Stimulated activated CD4-positive, alpha-beta T cell treated with anti-CD3 and anti-CD28 coated beads, Interleukin-15, amount 100 ng/mL, for 24 hours (primary cell): ENCODE measurements at places on chromosomes 1 and 21.

- peak; percentile 22 for DNase-seq
Observed at GRCh38 chr1:81800695-81801650, at the start of gene ADGRL2. Gene ADGRL2, plus strand, starts transcription at chr1:81800934. Its CDS starts 36,051 bp downstream, at chr1:81836985.

GRCh38 chr1:173869021-173869359 is 810 bp downstream of the ZBTB37 start:
- DNase-seq, result no peak

- no peak for DNase-seq
Observed at GRCh38 chr1:90134175-90134955, 139.5 kb downstream of the ZNF326 start.

DNA sequence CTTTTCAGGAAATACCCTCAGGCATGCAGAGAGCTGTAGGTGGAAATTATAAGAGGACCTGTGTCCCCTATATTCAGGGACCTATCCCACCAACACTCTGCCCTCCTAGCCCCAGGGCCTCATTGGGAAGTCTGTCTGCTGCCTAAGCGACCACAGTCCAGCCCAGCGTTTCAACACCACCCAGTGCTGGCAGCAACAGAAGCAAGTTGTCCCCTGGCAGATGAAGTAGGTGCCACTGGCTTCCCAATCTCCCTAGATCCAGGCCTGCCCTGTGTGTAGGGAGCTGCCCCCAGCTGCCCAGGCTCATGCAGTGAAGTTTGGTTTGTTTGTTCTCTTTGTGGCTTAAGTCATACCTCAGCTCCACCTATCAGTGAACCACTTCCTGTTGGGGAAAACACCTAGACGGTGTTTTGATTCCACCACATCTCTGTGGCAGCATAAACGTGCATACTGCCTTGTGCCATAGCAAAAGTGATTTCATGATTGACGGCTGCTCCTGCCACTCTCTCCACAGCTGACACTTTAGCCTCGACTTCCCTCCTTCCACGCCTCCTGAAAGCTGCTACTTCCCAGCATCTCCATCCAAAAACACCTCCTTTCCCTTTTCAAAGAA is 8.1 kb upstream of the LEFTY1 start:
- DNase-seq, result peak; percentile 70

DNA sequence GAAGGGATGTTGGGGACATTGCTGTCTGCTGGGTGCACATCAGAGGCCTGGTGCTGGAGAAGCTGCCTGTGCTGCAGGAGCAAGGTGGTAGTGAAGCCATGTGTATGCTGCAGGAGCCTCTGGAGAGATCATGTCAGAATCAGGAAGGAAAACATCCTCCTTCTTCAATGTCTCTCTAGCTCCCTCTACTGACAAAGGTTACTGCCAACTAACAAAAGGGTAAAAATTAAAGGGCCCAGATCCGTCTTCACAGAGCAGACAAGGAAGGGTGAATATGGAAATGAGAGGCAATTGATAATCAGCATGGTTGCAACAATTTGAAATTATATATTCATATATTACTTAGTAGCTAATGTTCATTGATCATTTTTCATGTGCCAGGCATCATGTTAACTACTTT is 32.2 kb downstream of the FAM177B start:
- no peak for DNase-seq

- DNase-seq, result no peak
Observed at GRCh38 chr1:18175051-18175450, 67.5 kb downstream of the IGSF21 start.

GRCh38 chr1:229871078-229871676 is 195.9 kb upstream of the GALNT2 start:
- no peak for DNase-seq

- no peak for DNase-seq
Observed at GRCh38 chr1:39668894-39669293, 3.0 kb downstream of the NT5C1A start.

DNA sequence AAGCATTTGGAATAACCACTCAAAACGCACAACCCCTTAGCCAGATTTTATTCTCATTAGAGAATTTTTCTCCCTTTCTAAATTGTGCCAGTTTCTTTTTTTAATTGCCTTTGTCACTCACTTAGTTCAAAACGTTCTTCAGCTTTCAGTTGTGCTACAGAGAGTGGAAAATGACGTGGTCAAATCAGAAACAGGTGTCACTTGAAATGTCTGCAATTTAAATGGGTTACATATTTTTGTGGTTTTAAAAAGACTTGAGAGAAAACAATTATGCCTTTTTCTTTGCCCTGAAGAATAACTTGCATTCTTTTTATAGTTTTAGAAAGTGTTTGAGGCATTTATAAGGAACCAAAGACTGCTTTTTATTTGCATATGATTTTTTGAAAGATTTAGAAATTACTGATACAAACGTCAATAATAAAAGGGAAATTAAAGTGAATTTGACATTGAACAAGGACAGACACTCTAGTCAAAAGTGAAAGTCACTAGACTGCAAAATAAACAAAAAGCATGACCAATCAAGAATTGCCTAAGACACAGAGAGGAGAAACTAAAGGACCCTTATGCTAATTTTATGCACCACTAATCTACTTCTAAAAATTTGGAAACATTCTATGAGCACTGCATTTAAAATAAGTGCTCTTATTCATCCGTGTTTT is 191.0 kb downstream of the TPR start:
- no peak for DNase-seq

DNA sequence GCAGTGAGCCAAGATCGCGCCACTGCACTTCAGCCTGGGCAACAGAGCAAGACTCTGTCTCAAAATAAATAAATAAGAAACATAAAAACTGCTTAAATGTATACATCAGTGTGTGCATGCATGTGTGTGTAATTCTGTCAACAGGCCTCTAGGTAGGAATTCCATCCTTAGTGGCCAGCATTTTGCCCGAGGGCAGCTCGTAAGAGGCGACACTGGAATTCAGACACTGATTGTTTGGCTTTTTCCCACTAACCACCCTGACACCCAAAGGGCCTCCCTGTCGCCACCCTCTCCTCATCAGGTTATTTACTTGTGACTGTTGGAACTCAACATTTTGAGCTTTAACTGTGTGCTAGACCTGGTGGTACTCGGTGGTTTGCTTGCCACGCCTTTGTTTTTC is 64.0 kb upstream of the KIF1B start:
- DNase-seq, result no peak

GRCh38 chr1:38194472-38194871 is 147.9 kb upstream of the POU3F1 start:
- no peak for DNase-seq

DNA sequence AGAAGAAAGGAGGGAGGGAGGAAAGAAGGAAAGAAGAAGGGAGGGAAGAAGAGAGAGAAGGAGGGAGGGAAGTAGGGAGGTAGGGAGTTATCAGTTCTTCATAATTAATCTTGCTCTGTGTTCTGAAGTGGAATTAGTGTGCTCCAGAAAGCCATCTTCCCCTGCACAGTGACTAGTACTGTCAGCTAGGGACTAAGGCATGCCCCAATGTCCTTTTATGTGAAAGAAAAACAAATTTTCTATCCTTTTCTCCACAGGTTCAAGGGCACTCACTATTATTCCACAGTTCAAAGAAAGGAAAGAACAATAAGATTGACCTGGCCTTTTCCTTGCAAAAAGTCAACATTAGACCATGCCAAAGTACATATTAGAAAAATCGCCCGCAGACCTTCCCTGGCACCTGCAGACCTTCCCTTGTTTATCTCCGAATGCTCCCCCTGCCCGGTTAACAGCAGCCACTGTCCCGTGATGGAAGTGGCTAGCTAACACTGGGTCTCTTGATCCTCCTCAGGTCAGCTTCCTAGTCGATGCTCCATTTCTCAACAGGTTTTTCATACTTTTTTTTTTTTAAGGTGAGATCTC is 107.2 kb upstream of the EDEM3 start:
- no peak for DNase-seq

- DNase-seq, result no peak
Observed at GRCh38 chr1:184028854-184029623, 8.5 kb downstream of the COLGALT2 start.

DNA sequence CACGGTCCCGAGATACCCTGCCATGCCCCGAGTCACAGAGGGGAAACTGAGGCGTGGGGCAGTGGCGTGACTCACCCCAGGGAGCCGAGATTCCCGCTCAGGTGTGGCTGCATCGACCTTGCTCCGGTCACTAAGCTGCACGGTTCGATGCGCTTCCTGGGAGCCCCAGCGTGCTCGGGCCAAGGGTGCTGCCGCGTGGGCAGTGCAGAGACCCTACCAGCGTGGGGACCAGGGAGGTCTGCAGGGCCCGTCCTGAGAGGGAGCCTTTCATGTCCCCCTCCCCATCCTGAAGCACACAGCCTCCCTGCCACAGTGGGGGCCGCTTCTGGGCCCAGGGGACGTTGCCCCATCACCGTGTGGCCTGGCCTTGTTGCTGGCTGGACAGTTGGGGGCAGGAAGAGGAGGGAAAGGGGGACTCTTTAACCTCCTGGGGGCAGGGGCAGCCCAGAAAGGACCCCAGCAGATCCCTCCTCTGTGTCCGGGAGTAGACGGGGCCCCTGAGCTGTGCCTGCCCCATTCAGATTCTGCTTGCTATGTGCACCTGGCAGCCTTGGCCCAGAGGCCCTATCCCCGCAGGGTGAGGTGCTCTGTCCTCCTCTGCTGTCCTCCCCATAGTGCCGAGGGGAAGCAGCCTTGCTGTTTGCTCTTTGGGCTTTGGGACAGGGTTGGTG is 52.3 kb downstream of the COL18A1 start:
- DNase-seq, result no peak

GRCh38 chr1:91689641-91690481 is 189.2 kb downstream of the CDC7 start:
- DNase-seq, result no peak

DNA sequence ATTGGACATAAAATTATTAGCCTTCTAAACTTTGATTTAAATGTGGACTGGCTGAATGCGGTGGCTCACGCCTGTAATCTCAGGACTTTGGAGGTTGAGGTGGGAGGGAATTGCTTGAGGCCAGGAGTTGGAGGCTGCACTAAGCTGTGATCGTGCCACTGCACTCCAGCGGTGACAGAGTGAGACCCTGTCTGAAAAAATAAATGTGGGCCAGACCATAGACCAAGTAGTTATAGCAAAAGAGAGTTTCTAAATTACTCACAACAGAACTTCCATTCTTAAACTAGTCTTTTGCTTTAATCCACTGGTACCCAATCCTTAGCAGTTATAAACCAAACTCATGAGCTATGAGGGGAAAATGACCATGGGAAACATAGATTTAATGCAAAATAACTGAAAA is 35.2 kb downstream of the RAP1A start:
- DNase-seq, result peak; percentile 29

GRCh38 chr1:180912801-180913565 is at the start of gene KIAA1614:
Gene KIAA1614, plus strand, starts transcription at chr1:180912897. Its CDS starts 347 bp downstream, at chr1:180913244.
- DNase-seq, result peak; percentile 17

DNA sequence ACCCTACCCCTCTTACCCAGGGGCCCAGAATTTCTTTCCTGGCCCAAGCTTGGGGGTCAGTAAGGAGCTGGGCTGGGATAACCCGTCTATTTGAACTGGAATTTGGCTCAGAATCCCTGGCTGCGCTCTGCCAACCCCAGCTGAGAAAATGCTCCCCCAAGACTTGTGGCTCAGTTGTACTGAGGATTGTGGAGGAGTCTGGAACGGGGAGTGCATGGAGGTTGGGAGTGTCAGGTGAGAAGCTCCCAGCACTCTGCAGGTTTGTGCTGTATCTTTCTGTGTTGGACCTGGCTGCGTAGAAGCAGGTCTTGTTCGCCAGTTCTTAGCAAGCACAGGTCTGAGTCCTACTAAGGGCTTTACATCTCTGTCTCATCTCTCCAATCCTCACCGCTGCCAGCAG is 1.6 kb downstream of the TCEA3 start:
- DNase-seq, result no peak

DNA sequence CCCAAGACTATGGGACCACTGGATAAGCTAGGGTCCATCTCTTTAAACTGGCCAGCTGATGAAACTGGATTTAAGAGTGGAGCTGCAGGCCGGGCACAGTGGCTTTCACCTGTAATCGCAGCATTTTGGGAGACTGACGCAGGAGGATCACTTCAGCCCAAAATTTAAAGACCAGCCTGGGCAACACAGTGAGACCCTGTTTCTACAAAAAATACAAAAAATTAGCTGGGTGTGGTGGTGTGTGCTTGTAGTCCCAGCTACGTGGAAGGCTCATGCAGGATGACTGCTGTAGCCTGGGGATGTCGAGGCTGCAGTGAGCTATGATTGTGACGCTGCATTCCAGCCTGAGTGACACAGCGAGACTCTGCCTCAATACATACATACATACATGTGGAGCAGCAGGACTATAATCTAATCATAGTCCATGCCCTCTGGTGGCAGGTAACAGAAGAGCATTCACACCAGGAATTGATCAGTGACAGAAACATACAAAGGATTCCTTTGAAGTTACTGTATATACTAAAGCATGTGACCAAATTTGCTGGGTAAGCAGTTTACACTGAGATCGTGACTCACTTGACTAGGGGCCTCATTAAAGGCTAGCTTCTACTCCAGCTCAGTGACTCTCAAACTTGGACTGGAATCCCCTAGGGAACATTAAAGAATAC is 101.5 kb upstream of the SLFNL1 start:
- no peak for DNase-seq

- DNase-seq, result no peak
Observed at GRCh38 chr1:213678753-213679152, 309.0 kb upstream of the PROX1 start.

DNA sequence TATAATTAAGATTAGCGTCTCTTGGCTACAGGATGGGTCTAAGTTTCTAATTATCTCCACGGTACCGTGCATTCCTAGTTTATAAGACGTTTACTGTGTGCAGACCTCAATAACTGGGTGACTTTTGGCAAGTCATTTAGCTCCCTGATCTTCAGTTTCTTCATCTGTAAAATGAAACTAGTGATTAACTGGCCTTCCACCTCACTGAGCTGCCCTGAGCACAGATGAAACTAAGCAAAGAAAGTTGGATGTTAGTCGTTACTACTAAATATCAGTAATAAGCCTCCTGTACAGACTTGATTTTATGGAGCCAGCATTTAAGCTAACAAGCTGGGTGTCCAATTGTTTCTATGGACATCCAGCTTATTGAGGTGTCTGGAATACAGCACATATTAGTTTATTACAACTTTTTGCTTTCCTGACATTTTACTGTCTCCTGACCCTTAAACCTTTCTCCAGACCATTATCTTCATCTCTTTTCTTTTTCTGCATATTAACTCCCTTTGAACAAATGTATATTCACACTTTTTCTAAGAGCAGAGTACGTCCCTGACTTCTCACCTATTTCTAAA is 1.1 kb downstream of the CR2 start:
- no peak for DNase-seq
